ENCODE measurements at places on chromosomes 6 and 20.

- no peak for DNase-seq
Measured at GRCh38 chr6:53426667-53427270, 78.0 kb upstream of the ELOVL5 start.

GRCh38 chr20:5146871-5147592 is 20.2 kb downstream of the CDS2 start:
- DNase-seq, result no peak

DNA sequence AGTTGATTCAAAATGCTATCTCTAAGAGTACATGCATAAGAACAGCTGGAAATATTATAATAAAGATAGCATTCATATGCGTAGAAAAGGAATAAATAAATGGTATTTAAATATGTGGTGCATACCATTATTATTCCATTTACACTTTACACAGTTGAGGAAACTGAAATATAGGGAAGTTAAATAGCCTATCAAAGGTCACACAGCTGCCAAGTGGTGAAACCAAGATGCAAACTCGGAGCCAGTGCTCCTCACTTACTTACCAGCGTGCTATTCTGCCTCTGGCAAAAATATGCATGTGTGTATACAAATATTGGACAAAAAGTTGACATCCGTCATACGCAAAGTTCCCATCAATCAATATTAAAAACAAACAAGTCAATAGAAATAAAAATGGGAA is 22.3 kb upstream of the ANKEF1 start:
- no peak for DNase-seq

DNA sequence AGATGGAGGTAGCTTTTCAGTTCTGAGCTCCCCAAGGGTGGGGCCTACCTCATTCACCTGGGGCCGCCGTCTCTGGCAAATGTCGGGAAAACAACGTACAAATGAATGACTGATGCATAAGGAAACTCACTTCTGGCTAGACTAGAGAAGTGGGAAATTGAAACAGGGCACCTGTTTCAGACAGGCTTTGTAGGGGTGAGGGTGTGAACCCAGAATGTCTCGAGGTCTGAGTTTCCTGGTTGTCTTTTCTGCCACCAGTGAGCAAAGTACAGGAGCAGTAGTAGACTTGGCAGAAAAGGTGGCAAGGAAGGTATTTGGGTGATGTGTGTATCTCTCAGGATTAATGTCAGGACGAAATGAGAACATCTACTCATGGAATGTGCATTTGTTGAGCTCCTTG is 308.5 kb downstream of the CLIC5 start:
- no peak for DNase-seq

GRCh38 chr6:56222499-56222898 is 24.9 kb downstream of the COL21A1 start:
- DNase-seq, result no peak

- DNase-seq, result no peak
Measured at GRCh38 chr20:38313676-38314075, 9.7 kb downstream of the BPI start.

DNA sequence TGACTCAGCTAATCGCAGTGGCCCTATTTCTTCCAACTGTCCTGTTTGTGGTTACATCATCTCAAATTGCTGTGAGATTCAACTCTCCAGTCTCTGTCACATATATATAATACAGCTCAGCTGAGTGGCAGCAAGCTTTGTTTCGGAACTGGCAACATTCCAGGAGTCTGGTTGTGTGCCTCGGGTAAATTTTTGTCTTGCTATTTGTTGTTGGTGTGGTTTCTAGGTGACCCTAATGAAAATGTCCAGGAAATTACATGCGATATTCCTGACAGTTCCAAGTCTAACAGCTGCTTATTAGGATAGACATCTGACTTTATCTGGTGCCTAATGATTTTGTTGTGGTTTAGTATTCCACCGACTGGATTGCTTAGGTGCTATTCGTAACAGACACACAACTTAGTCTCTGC is 581.8 kb downstream of the CD109 start:
- no peak for DNase-seq

DNA sequence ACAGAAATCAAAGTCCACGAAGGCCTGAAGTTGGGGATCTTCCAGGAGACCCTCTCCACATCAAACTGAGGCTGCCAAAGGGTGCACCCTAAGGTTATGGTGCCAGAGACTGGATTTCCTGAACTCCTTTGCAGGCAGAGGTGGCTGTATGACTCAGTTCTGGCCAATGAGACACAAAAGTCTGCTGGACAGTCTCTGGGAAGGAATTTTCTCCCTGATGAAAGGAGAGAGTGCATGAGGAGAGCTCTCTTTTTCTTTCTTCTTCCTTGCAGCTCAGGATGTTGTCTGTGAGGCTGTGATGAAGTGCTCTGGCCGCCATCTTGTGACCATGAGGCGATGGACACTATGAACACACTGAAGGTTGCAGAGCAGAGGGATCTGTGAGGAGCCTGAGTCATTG is 85.2 kb downstream of the MDGA1 start:
- no peak for DNase-seq

GRCh38 chr6:15322184-15322583 is 76.3 kb downstream of the JARID2 start:
- no peak for DNase-seq

DNA sequence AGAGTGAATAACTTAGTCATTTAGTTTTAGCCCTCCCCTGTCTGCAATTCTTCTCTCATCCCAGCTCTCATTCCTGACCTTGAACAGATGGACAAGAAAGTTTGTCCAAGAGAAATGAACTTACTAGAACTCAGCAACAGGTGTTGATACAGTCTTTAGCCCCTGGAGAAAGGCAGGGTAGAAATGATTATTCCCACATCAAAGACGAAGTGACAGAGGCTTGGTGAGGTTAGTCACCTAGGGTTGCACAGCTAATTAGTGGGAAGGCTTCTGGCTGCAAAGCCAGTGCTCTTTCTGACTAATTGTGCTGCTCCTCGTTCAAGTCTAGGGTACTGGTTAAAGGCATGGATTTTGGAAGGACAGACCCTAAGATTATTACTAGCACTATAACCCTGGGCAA is 4.5 kb downstream of the ZDHHC14 start:
- no peak for DNase-seq

DNA sequence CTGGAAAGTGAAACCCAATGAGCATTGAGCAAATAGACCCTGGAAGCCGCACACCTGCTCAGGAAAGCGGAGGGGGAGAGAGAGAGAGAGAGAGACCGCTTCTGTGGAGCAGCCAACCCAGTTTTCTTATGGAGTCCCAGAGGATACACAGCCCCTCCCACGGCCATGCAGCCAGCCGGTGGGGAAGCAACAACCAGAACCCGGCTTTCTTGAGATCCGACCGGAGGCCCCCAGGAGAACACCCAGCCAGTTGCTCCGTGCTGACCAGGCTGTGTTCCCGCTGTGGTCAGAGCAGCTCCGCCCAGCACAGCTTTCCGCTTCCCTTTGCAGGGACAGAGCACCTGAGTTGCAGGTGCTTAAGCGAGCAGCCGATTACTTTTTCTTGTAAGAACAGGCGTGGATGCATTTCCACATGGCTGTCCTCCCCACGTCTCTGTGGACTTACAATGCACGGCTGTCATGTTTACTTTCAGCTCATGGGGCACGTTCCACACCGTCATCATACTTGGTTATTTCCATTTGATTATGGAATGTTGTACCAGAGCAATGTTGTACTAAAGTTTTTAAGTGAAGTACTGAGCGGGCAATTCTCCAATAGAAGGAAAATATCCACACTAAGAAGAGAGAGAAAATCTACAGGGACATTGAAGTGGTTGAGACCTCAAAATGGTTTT is 381.9 kb downstream of the THBS2 start:
- peak; percentile 37 for DNase-seq

GRCh38 chr6:130944486-130944885 is 117.3 kb downstream of the SMLR1 start:
- no peak for DNase-seq

DNA sequence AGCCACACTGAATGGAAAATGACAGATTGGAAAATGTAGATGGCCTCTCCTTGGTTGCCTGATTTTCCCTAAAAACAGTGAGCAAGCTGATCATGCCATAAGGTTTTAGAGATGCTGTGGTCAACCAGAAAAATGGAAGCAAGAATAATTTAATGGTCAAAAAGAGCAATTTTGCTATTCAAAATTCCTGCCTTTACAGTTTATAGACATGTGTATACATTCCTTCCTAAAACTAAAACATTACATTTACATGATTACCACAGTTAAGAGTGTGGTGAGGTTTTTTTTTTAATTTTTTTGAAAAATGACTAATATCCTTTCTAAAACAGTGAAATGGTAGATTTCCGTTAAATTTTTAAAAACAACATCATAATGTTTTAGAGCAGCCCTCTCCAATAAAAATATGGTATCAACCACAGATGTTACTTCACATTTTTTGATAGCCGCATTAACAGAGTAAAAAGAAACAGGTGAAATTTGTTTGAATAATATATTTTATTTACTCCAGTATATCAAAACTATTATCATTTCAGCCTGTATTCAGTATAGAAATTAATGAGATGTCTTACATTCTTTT is 407.0 kb upstream of the SOX4 start:
- no peak for DNase-seq

DNA sequence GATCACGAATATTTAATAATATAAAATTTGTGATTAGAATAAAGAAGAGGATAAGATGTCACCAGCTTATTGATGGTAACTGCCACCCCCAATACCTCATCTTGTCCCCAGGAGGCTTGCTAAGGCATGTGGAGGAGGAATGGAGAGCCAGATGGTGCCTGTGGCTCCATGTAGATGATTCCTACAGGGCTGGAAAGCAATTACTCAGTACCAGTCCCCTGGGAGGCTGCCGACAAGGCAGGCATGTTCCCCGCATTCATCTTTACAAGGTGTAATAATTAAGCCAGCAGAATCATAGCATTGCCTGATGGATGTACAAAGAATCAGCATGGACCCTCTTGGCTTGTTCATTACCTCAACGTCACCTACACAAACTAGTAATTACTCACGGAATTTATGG is 155.3 kb downstream of the PLCB1 start:
- DNase-seq, result no peak

All from NCI-H187 (cell line).